ENCODE measurements at places on chromosomes 4 and X.

- DNase-seq: peak; percentile 26
Observed at GRCh38 chr4:184473499-184474262, 669 bp downstream of the IRF2 start.

- DNase-seq: no peak
Observed at GRCh38 chrX:75968293-75968692, 183.2 kb upstream of the MAGEE2 start.

DNA sequence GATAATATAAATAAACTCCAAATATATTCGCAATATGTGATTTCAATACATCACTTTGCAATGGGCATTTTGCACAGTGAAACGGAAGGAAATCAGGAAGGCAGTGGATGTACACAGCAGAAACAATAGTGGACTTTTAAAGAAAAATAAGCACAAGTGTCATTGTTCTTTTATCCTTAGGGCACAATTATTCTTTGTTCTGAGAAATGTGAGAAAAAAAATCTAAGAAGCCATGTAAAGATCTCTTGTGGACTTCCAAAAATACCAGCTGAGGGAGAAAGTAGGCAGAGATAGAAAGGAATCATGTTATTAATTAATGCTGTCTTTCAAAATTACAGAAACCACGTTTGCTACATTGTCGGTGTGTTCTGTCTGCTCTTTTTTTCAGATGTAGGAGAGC, 17.6 kb upstream of the PRRG1 start:
- DNase-seq: no peak

DNA sequence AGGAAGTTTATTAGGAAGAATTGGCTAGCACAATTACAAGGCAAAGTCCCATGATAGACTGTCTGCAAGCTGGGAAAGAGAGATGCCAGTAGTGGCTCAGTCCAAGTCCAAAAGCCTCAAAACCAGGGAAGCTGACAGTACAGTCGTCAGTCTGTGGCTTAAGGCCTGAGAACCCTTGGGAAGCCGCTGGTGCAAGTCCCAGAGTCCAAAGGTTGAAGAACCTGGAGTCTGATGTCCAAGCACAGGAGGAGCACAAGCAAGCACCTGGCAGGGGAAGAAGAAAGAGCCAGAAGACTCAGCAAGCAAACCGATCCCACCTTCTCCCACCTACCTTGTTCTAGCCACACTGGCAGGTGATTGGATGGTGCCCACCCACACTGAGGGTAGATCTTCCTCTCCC, 51.3 kb upstream of the TMEM150C start:
- no peak for DNase-seq

DNA sequence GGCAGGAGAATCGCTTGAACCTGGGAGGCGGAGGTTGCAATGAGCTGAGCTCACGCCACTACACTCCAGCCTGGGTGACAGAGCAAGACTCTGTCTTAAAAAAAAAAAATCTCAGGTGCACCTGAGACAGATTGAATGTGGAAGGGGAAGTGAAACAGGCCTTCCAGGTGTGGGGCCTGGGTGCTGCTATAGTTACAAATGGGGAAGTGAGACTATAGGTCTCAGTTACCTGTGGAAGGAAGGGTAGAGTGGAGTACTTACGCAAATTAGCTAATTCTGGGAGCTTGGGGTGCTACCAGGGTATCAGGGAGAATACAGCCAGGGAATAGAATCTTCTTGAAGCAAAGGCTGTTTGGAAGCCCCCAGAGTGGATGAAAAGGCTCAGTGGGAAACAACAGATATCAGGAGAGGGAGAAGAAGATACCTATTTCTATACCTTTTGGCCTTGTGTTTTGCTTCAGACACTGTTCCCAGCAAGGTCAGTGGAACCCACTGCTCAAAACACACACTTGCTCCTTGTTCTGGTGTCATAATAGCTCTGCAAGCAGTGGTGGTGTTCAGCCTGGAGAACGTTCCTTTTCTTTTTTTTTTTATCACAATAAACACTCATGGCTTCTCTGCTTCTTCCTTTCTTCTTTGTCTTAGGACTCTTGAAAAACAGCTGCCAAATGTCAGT, 7.0 kb downstream of the CD38 start:
- no peak for DNase-seq

DNA sequence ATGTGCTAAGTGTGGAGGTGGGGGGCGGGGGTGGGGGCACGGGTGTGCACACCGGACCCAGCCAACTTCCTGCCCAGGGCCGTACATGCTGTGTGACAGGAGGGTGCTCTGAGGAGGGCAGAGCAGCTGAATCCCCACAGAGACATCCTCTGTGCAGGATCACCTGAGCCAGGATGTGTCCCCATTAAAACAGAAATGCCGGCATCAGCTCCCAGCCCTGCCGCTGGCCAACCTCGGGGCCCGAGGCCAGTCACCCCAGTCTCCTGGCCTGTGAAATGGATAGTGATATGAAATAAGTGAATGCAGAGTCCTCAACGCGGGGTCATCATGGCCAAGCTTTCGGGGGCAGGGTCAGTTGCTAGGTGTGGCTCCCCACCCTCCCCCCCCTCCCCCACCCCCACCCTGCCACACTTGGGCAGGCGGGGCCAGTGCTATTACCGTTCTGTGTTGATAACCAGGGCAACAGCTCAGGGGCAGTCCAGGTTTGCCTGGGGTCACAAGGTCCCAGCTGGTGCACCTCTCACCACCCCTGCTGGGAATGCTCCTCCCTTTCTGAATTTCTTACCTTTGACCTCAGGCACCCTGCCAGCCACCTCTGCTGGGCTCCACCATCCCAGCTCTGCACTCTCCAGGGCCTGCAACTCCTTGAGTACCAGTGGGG, 227.2 kb upstream of the PSAPL1 start:
- DNase-seq: no peak

DNA sequence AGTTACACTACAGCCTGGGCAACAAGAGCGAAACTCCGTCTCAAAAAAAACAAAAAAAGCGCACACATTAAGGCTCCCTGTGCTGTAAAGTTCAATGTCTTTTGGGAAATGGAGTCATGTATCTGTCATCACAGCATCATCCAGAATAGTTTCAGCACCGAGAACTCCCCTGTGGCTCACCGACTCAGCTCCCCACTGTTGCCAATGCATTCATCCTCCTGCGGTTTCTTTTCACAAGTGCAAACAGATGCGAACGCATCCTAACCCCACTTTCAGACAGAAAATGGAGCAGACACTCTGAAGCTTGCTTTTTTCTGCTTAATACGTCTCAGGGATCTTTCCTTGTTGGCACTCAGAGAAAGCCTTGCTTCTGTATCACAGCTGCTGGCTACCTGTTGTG, 13.8 kb upstream of the SH3TC1 start:
- DNase-seq: no peak

GRCh38 chr4:98519268-98519977, 139.0 kb downstream of the TSPAN5 start:
- DNase-seq: no peak

DNA sequence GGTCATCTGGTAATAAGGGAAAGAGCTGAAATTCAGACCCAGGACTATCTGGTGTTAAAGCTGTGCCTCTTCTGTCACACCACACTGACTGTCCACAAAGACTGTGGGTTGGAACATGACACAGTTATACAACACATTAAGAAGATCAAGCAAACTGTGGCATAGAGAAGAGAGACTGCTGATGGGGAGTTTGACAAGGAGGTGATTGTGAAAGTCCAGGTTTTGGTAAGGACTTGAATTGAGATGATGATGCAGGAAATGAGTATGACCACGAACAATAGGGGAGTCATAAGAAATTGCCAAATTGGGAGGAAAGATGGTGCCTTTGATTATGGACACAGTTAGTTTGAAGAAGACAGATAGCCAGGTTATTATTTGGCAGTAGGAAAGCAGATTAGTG, 163.4 kb downstream of the PDGFRA start:
- no peak for DNase-seq

DNA sequence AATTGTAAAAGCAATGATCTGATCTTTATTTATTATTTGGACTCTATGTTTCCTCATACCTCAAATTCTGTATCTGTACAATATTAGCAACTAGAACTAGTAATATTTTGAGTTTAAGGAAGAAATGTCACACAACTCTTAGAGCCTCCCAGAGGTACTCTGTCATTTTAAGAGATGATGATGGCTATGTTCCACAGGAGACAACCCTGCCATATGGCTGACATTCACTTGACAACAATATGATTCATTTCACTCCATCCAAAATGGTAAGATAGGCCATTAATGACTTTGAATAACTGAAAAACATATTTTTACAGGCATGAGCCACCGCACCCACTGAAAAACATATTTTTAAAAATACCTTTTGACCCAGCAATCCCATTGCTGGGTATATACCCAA, 190.3 kb downstream of the MAML3 start:
- no peak for DNase-seq

GRCh38 chr4:174173360-174173759, 110.1 kb downstream of the FBXO8 start:
- DNase-seq: no peak

- DNase-seq: no peak
Observed at GRCh38 chr4:117623326-117623725, 411.0 kb upstream of the NDST3 start.

- no peak for DNase-seq
Observed at GRCh38 chr4:609400-610050, 15.8 kb upstream of the PDE6B start.

DNA sequence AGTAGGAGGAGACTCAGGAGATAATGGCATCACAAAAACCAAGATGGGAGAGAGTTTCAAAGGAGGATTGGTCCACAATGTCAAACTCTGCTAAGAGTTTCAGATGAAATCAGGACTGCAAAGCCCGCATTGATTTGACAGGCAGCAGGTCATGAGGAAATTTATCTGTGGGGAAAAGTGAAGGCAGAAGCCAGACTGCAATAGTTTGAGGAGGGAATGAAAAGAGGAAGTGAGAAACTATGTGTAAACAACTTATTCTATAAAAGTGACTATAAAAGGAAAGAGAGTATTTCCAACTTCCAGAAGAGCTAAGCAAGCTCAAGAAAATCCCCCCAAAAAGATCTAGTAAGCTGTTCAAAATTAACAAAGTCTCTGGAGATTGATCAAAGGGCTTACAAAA, 66.3 kb upstream of the DGKK start:
- no peak for DNase-seq

GRCh38 chr4:99811850-99812249, 4.8 kb upstream of the DAPP1 start:
- no peak for DNase-seq

- DNase-seq: no peak
Observed at GRCh38 chr4:154044742-154045485, 256.0 kb upstream of the SFRP2 start.

DNA sequence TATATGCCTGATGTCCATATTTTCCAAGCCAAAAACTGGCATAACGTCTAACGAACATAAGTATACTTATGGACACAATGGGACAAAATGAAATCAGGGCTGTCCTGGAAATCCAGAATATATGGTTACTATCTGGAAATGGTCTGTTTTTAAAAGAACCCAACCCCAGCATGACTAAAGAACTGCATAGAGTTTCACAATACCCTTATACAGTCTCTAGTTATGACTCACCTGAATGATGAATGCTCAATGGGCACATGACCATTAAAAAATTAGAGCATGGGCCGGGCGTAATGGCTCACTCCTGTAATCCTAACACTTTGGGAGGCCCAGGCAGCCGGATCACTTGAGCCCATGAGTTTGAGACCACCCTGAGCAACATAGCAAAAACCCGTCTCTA, 31.8 kb downstream of the AMMECR1 start:
- DNase-seq: no peak

DNA sequence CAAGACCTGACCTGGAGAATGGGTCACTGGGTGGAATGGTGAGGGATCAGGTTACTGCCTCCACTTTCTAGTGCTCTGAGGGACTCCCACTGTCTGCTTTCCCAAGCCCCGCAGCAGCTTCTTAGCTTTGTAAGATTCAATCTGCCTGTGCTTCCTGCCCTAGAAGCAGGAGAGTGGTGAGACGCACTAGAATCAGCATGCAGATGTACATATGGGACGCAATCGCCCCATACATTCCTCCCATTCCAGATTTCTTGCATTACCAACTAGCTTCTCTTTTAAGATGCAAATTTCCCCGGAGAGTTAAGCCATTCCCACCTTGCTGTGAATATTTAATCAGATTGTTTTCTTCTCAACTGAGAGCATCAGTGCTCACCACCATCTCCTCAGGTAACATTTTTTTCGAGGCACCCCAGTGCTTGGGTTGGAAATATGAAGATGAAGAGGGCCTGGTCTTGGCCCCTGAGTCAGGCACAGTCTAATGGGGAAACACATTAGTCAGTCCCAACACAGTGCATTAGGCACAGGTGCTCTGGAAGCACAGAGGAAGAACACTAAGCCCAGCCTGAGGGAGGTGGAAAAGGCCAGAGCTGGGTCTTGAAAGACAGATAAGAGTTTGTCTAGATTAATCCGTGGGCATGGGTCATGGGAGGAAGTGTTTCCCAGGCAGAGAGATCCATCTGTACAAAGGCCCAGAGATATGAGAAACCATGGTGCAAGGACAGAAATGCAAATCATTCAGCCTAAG, 66.7 kb upstream of the PRPS1 start:
- no peak for DNase-seq

- DNase-seq: no peak
Observed at GRCh38 chrX:105349476-105349875, 129.0 kb upstream of the TEX13A start.

DNA sequence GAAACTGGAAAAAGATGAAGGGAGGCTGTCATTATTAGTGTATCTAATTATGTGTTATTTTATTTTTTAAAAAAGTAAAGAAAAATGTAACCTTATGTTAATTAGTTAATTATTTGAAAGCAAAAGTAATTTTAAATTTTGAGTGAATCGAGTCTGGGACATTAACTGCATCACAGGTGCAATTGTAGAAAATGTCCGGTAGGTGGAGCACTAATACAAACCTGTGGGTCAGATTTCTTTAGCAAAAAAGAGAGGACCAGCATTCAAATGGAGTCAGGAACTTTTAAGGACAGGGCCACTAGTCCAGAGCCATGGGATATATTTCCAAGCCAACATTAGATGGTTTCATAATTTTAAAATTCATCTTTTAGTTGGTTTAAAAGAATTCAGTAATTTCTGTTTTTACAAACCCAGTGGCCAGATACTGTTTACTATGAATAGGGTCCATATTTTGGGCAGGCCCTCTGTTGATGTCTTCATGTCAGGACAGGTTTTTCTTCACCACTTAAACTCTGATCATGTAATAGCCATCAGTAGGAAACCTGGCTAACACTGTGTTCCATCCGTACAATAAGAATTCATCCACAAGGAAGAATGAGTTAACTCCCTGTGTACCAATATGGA, 27.2 kb downstream of the BST1 start:
- peak; percentile 5 for DNase-seq

DNA sequence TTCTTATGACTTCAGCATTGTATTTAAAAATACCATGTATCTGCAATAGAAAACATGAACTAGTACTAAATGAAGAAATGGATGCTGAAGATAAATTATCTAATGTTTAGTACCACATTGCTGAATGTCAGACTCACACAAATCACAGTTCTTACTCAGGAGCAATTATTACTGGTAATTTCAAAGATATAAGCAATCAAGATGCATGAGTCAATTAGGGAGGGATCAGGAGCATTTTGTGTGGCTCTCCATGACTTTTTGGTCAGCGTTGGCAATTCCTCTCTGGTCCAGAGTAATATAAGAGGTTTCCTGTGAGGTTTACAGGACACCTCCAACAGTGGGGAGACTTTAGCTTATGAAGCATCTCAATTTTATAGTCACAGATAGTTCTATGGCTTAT, 167.0 kb upstream of the PCDH7 start:
- no peak for DNase-seq

GRCh38 chrX:11566789-11567188, 98.9 kb downstream of the ARHGAP6 start:
- DNase-seq: no peak

Measured in activated gamma-delta T cell treated with anti-CD3 and anti-CD28 coated beads, Interleukin-2, amount 50 U/mL, for 16 hours (primary cell).